ENCODE measurements at places on chromosomes 4 and X. TPM values are rescaled to one million over a fixed set of nuclear protein-coding genes. Genes with fewer than 3 reads are reported as not detected.

Gene FGFR3
- total RNA-seq: 0.59 TPM

Gene BMPR1B
- 0.74 TPM for total RNA-seq

Gene ZMAT1
- 0.23 TPM for total RNA-seq

Gene NPY5R
- total RNA-seq: not detected

Gene EVC2
- total RNA-seq: 11.5 TPM

Gene PRDM5
- 12.2 TPM for total RNA-seq

Gene ANKRD17
- total RNA-seq: 78.2 TPM

Gene PLP2
- 4.8 TPM for total RNA-seq

Gene UGT8
- total RNA-seq: not detected

Gene SH3TC1
- 5.1 TPM for total RNA-seq

Gene RTL3
- total RNA-seq: 0.05 TPM

Gene RRAGB
- total RNA-seq: 20.3 TPM

Gene CRMP1
- 0.30 TPM for total RNA-seq

Gene ADAMTS3
- 5.5 TPM for total RNA-seq

Gene ARHGAP36
- total RNA-seq: not detected

Gene CT45A1
- total RNA-seq: not detected

Gene AWAT2
- total RNA-seq: not detected

Gene TMEM35A
- 4.2 TPM for total RNA-seq

Gene NIPAL1
- 2.7 TPM for total RNA-seq

Gene TBC1D8B
- total RNA-seq: 36.2 TPM

Gene GIMD1
- total RNA-seq: not detected
